IMR-90 (cell line): ENCODE measurements at places on chromosomes 6 and 20.
A peak's percentile ranks its signal among the peaks of the same experiment; 100 is the strongest.

DNA sequence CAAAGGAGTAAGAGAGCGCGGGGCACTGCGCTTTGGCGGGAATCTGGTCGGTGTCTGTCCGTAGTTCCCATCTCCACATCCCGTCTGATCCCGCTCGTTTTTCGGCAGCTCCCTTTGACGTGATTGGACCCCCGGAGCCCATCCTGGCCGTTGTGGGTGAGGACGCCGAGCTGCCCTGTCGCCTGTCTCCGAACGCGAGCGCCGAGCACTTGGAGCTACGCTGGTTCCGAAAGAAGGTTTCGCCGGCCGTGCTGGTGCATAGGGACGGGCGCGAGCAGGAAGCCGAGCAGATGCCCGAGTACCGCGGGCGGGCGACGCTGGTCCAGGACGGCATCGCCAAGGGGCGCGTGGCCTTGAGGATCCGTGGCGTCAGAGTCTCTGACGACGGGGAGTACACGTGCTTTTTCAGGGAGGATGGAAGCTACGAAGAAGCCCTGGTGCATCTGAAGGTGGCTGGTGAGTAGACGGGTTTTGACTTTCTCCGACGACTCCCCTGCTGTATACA, 1.4 kb downstream of the BTN1A1 start:
- DNase-seq, result peak; percentile 25

GRCh38 chr6:99136488-99136887, 188.7 kb upstream of the FBXL4 start:
- no peak for DNase-seq

DNA sequence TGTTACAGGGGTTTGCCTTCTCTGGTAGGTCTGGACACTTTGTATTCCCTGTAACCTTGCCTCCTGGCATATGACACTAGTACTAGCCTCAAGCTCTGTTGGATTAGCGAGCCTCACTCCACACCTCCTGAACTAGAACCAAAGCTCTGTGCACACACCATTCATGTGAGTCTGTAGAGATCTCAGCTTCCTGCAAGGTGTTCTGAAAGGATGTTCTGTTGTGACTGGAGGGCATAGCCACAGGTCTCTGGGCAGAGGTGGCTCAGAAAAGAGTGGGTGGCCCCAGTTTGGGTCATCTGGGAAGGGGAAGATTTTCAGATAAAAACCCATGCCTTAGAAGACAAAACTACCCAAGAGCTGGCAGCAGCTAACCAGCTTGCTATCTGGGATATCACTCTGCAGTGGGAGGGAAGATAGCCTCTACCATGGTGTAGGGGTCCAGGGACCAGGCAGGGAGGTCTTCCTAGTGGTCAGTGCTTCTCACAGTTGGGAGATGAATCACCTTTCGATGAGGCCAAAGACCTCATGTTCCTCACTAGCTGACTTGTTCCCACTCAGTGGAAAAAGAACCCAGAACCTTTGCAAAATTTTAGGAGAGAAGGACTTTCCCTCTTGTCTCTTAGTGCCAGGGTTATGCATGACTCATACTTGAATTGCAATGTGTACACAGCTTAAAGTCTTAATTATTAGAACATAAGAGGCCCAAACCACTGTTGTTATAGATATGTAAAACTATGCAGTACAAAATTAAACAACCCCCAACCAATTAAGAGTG, 41.4 kb downstream of the HLA-F start:
- no peak for DNase-seq

GRCh38 chr6:42176981-42177380, 3.8 kb downstream of the GUCA1A start:
- no peak for DNase-seq

GRCh38 chr20:50762435-50763220, 31.2 kb downstream of the PARD6B start:
- peak; percentile 76 for DNase-seq

- DNase-seq, result no peak
These were observed 55.9 kb downstream of the STXBP5 start for GRCh38 chr6:147260091-147260490.

DNA sequence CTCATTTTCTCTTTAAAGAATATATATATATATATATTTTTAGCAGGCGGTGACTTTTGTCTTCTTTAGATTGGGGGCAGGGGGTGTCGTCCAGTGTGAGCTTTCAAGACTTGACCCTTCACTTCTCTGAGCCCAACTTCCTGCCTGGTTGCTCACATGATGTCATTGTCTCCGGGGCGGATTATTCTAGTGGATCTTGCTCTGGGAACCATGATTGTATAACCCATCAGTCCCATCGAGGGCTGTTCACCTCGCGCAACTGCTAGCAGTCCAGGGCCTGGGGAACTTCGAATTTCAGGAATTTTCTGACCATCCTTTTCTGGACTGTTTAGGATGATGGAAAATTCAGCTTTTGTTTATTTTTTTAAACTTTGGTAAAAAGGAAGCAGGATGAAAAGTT, 1.0 kb downstream of the IGF2R start:
- peak; percentile 84 for DNase-seq

DNA sequence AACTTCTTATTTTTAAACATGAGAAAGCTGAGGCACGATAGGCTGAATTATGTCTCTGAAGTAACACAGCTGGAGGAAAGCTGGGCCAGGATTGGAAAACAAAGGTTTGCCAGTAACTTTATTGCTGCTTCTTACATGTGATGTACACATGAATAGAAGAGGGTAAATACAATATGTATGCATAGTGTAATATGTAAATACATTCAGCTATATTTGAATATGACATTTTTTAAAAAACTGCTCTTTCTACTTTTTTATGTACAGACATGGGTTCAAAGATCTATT, 90.2 kb downstream of the ADTRP start:
- no peak for DNase-seq

GRCh38 chr6:144158133-144158532, 7.8 kb downstream of the STX11 start:
- peak; percentile 88 for DNase-seq

DNA sequence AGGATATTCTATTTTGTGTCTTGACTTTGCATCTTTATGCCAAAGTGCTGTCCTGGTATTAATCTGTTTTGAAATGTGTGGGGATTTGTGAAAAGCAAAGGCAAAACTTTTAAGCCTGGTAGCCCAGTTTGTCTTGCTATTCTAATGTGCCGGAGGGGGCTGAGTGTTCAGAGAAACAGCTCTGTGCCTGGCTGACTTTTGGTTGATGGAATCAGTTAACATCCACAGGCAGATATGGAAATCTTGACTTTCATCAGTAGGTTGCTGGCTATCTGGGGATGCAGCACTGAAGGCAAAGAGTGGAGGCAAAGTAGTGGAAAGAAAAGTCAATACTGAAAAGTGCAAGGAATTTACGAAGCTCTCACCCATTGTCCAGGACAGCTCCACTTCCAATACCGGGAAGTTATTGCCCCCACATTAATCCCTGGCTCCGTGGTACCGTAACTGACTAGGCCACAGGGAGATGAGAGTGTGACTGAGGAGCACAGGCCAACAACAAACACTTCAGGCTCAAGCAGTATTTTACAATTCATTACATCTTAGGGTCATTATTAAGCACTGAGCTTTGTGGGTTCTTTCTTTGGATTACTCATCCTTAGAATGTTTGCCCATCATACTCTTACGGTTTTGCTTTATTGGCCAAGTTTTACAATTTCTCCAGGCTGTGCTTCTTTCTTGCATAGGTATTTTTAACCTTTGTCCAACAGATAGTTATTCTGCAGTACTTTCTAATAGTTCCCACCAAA, 164.6 kb downstream of the MTFR2 start:
- DNase-seq, result peak; percentile 72

- DNase-seq, result no peak
These were observed 2.2 kb upstream of the CCDC167 start for GRCh38 chr6:37501632-37502491.

GRCh38 chr20:37936451-37936850, 33.5 kb downstream of the VSTM2L start:
- no peak for DNase-seq

DNA sequence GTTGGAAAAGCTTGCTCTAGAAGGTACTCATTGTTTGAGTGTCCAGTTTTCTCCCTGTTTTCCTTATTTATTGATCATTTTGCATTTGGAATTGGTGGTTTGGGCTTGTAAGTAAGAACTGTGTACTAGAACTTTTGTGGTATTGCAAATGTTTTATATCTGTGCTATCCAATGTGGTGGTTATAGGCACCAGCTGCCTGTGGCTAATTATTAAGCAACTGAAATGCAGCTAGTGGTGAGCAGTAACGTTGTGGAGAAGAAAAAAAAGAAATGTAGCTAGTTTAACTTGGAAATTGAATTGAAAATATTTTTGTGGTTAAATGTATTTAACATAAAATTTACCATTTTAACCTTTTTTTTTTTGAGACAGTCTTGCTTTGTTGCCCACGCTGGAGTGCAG, 50.7 kb upstream of the MAPK13 start:
- DNase-seq, result no peak

- no peak for DNase-seq
These were observed 54.6 kb downstream of the ARHGAP18 start for GRCh38 chr6:129655334-129655733.

DNA sequence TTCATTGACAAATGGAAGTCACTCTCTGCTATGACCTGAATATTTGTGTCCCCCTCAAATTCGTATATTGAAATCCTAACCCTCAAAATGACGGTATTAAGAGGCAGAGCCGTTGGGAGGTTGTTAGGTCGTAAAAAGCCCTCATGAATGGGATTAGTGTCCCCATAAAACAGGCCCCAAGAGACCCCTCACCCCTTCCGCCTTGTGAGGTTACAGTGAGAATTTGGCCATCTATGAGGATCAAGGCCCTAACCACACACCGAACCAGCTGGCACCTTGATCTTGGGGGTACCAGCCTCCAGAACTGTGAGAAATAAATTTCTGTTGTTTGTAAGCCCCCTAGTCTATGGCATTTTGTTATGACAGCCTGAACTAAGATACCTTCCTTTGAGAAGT, 52.5 kb upstream of the SLC22A16 start:
- DNase-seq, result no peak

DNA sequence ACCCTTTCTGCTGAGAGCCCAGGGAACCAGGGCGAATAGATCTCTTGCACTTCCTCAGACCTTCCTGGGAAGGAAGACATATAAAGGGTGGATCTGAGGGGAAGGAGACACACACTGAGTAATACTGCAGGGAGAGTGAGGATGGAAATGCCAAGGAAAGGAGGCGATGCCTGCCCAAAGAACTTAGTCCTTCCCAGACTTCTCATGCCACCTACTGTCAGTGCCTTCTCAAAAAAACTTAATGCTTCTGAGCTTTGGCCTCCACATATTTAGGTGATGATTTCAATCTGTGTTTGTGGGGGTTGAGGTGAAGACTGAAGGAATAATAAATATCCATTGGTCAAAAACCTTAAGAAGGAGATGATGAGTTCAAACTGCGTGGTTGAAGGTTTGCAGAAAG, 9.7 kb downstream of the BTN3A1 start:
- DNase-seq, result peak; percentile 36

DNA sequence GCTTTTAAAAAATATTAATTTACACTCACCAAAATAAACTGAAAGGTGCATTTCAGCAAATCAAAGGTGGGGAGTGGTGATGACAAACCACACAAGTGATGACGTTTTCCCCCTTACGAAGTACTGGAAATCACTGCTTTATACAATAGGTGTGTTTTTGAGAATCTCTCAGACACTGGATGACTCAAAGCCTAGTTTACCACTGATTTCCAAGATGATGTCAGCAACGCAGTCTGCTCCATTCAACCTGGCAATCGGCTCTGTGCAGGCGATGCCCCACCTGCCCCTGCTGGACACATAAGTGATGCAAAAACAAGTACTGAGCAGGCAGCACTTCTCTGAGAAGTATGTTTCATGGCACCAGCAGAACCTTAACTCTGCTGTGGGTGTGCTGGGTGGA, 114.4 kb downstream of the SOD2 start:
- no peak for DNase-seq

DNA sequence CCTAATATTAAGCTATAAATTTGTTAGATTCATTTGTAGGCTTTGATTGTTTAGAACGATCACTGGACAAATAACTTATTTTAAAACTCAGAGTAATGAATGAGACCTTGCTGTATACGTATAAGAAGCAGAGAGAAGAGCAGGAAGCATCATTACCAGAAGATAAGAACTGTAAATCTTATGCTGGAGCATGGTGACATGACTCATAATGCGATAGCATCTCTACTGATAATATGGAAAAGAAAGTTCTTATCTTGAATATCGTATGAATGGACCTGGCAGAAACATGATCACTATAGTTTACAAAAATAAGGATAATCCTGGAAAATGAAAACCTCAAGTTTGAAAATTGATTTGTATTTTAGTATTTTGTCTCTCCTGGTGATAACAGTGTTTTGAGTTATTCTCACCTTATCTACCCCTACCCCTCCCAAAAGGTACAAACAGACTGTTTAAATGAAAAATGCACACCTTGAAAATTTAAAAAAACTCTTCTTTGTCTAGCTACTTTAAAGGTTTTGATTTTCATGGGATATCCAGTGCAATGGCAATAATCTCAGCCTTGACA, 2.0 kb upstream of the ZSCAN26 start:
- peak; percentile 4 for DNase-seq

DNA sequence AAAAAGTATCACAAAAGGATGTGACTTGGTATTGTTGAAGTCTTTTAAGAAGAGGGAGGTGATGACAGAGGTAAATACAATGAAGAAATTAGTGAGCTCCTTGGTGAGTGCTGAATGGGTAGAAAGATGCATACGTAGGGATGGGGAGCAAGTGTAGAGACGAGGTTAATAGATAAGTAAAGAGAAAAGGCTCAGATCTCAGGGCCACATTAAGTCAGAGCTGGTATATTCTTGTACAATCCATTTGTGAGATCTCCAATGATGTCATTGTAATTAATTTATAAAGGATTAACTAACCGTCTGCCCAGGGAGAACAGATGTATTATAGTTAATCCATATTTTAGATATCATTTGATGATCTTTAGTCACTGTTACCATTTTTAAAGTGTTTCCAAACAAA, 43.4 kb downstream of the SMPDL3A start:
- no peak for DNase-seq

DNA sequence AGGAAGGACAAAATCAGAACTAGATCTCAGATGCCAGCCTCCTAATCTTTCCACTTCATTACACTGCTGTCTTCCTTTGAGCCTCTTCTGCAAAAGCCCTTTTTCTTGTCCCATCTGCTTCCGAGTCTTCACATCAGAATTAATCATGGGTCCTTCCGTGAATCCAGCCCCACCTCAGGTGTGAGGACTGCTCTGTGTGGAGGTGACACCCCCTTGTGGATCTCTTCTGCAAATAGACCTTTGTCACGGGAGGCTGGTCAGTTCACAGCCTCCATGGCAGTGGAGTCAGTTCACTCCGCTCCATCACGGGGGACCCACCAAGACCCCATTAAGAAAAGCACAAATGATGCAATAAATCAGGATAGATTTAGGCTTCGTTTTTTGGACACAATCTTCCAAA, 171.1 kb downstream of the ADAT2 start:
- peak; percentile 21 for DNase-seq

DNA sequence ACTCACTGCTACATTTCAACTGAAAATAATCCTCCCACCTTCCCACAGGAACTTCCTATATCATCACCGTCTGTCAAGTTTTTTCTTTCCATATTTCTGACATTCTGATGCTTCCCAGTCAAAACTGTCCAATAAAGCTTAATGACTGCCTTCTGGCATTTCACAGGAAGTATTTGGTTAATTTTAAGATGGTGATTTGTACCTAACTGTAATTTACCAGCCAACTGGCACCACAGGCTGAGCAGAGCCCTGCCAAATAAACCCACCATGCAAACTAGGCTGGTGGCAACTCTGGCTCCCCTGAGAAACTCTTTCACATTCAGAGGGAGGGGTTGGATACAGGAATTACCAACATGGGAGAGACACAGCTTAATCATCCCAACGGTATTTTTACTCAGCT, 50.0 kb downstream of the KLHL32 start:
- DNase-seq, result no peak
